Left renal pelvis (tissue), 4 donors: ENCODE measurements at places on chromosomes 3 and 15. TPM values are rescaled to one million over a fixed set of nuclear protein-coding genes. Genes with fewer than 3 reads are reported as not detected.

DNA sequence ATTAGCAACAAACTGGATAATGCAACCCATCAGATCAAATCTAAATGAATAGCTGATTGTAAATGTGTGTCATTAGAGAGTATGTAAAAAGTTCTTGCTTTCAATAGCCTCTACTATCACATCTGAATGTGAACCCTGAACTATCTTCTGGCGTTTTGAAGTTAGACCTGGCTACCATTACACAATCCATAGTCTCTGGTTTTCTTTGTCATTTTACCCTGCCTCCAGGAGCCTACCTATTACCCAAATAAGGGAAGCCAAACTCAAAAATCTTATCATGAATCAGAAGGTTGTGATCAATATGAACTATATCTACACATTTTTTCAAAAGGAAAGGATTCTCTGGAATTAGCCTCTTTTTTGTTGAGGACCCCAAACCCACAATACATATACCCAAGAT is 31.8 kb downstream of the PCYT1A start:
- DNase-seq = no peak

DNA sequence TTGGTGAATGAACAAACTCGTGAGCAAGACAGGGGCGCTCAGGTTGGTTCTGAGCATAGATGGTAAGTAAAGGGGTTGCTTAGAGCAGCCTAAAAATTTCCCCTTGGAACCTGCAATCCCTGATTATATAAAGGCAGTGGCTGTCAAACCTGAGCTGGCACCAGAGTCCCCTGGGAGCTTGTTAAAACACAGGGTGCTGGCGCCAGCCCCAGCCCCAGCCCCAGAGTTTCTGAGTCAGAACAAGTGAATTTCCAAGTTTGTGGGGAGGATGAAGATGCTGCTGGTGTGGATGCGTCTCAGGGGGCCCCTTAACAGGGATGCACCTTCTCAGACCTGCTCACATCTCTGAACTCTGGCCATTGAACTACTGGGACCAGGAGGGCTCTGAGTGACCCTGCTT is 48.2 kb downstream of the FEM1B start:
- no peak for DNase-seq

DNA sequence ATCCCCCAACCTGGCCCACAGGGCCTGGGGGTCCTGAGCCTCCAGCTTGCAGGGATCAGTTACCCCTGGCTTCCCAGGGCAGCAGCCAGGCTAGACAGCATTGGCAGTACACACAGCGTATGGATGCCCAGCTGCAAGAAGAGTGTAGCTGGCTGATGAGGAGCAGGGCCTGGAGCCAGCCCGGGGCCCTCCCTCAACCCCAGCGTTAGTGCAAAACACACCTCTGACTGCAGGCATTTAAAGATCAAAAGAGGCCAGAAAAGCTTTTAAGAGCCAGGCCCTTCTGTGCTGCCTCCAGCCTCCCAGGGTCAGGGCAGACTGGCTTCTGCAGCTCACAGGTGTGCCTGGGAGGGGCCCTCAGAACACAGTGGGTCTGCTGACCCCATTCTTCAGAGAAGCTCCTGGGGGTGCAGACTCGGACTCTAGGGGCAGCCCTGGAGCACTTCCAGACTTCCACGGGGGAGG is 110.6 kb downstream of the ETFA start:
- DNase-seq = no peak

GRCh38 chr3:105139881-105140560 is 226.7 kb upstream of the ALCAM start:
- DNase-seq = no peak

GRCh38 chr3:183265157-183265642 is 12.1 kb downstream of the B3GNT5 start:
- no peak for DNase-seq

- DNase-seq = no peak
Observed at GRCh38 chr3:88398581-88398980, 248.8 kb downstream of the C3orf38 start.

DNA sequence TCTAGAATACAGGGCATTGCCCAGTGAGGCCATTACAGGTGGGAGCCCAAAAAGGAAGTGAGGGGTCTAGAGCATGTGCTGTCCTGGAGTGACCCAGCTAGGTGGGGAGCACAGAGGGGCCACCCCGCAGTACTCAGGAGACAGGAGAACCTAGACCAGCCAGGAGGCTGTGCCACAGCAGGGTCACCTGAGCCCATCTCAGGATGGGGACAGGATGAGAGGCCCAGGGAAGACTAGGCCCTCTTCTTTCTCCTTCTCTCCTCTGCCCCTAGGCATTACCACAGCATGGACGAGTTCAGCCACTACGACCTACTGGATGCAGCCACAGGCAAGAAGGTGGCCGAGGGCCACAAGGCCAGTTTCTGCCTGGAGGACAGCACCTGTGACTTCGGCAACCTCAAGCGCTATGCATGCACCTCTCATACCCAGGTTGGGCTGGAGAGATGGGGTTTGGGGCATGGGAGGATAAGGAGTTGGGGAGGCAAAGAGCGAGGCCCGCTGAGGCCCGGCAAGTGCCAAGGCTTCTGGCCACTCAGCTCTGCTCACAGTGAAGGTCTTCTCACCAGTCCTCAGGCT is 20.6 kb downstream of the LOXL1 start:
- DNase-seq = no peak

GRCh38 chr3:57832486-57832885 is 76.4 kb downstream of the SLMAP start:
- no peak for DNase-seq

GRCh38 chr3:42518800-42519567 is 16.5 kb downstream of the VIPR1 start:
- DNase-seq = no peak

- no peak for DNase-seq
Observed at GRCh38 chr3:191627064-191627463, 166.1 kb downstream of the PYDC2 start.

RTP3 gene
- not detected for polyA plus RNA-seq

DNA sequence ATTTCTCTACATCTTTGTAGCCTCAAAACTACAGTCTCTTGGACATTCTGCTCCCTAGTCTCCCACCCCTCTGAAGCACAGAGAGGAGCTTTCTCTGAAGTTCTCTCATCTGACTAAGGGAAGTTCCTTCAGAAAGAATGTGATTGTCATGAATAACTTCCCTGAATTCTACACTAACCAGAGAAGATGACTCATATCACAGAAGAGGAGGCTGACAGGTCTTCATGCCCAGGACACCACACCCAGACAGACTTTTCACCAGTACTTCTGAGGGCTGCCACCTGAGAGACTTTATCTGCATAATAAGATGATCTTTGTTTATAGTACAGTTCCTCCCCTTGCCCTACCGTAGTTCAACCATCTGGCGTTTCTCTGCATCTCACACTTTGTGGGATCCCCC is 52.8 kb downstream of the CDIN1 start:
- no peak for DNase-seq

- DNase-seq = no peak
Observed at GRCh38 chr15:33022629-33023028, 171.9 kb downstream of the FMN1 start.

SSR3 gene
- polyA plus RNA-seq = 158 TPM

DNA sequence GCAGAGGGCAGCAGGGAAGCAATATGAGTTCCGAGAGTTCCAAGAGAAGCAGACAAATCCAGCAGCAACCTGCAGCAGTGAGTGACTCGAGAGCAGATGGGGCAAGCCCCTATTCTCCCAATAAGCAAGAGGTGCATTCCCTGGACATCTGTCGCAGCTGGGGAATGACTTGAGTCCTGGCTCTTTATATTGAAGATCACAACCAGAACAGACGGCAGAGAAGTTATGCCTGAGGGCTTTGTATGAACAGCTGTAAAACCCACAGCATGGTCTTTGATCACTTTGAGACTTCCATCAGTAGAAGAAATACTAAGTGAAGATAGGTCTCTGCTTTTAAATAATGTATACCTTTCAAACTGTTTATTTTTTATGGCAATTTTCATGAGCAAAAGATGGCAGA is 23.6 kb upstream of the C3orf22 start:
- no peak for DNase-seq

- DNase-seq = no peak
Observed at GRCh38 chr3:16151109-16151508, 23.4 kb upstream of the GALNT15 start.

- no peak for DNase-seq
Observed at GRCh38 chr3:144942093-144942837, 970.6 kb downstream of the DIPK2A start.

- no peak for DNase-seq
Observed at GRCh38 chr3:123695152-123695551, 110.3 kb upstream of the HACD2 start.

- DNase-seq = no peak
Observed at GRCh38 chr15:60994963-60995475, 234.1 kb downstream of the RORA start.

DNA sequence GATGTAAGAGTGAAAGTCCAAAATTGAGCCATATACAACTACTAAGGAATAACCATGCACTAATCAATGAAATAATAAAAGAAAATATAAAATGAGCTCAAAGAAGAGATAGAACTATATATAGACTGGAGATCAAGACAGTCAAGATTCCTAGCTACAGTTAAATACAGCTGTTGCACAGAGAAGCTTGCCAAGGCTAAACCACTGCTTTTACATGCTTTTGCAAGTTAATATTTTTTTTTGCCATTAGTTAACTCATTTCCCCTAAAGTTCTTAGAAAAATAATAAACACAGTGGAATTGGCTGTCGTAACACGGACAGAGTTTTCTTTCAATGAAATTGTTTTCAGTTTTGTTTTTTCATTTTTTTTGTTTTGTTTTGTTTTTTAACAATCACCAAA is 123.0 kb downstream of the VGLL3 start:
- no peak for DNase-seq

DNA sequence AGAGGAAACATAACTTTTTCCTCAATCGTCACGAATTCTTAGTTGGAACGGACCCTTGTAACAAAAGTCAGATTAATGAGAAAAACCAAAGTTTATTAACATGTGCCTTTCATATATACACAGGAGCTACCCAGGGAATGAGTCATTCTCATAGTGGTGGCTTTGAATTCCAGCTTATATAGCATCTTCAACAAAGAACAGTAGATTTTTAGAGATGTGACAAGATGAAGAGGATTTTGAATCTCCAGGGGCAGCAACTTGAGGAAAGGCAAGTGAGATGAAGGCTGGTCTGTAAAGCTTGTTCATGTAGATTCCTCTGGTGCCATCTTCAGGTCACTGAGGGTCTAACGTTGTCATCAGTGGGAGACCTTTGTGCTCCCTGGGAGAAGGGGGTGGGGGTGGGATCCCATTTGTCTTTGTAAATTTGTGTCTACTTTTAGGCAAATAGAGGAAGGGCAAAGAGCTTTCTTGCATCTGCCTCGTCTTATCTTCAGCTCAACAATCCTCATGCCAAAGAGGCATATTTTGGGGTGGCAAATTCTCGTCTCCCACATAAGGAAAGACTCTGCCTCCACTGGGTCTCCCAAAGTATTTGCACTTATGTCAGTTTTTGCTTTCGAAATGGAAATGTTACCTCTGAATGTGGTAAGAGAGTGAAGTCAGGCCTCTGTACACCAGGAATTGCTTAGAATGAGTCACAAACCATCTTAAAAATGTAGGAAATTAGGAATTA is 29.5 kb downstream of the CLEC3B start:
- no peak for DNase-seq

DNA sequence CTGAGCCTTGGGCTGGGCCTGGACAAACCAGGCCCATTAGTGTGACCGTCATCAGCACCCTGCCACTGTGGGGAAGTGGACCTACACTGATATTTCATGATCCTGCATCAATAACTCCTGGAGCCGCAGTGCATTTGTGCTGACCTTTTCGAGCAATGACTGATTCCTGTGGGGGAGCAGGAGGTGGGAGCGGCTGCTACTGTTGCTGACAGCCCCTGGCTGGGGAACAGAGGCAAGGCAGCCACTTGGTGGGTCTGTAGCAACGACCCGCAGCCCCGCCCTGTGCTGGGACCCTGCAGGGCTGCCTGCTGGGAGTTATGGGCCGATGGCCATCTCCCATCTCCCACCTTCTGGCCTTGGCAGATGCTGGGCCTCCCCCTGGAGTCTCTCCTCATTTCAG is 42.1 kb downstream of the CCDC33 start:
- no peak for DNase-seq
